ENCODE measurements at places on chromosomes 4 and X. TPM values are rescaled to one million over a fixed set of nuclear protein-coding genes. Genes with fewer than 3 reads are reported as not detected.

SATL1 gene
- not detected for polyA plus RNA-seq

GYG2 gene
- polyA plus RNA-seq, result 3.1 TPM

PDLIM3 gene
- polyA plus RNA-seq, result 146 TPM

VCX3A gene
- 0.10 TPM for polyA plus RNA-seq

PRPS2 gene
- polyA plus RNA-seq, result 105 TPM

CSAG3 gene
- polyA plus RNA-seq, result not detected

HHIP gene
- polyA plus RNA-seq, result 1.1 TPM

DNA sequence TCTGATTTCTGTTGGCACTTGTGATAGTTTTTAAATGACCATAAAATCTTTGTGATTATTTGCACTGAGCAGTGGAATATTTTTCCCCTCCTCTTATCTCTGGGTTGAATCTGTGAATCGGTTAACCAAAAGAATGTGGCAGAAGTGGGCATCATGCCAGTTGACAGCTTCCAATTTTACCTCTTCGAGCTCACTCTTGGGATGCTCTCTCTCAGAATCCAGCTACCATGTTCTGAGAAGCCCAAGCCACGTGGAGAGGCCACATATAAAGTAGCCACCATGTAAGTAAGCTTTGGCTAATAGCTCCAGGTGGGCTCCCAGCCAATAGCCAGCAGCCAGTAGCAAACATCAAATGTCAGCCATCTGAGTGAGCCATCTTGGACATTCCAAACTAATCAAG is 12.9 kb upstream of the WDR19 start:
- no peak for DNase-seq

GRCh38 chr4:114103908-114104307 is 124.5 kb upstream of the ARSJ start:
- DNase-seq, result no peak

DNA sequence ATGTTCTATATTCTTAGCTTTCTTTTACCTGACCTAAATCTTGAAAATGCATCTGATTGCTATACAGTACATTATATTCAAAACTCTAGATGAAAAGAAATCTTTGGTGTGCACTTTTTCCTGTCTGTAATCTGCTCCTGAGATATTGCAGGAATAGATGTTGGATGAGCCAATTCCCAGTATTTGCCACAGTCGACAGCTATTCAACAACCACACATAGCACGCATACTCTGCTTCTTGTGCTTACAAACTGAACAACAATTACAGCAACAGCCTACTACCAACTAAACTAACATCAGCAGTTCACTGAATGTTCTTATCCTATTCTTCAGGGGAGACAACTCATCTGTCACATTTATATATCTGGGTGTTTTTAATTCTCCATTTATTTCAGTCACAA is 573.9 kb upstream of the GRID2 start:
- DNase-seq, result no peak

GRCh38 chr4:160129439-160129838 is 1026.6 kb downstream of the RAPGEF2 start:
- DNase-seq, result no peak

GRCh38 chrX:10854594-10854993 is 234.2 kb upstream of the MID1 start:
- no peak for DNase-seq

DNA sequence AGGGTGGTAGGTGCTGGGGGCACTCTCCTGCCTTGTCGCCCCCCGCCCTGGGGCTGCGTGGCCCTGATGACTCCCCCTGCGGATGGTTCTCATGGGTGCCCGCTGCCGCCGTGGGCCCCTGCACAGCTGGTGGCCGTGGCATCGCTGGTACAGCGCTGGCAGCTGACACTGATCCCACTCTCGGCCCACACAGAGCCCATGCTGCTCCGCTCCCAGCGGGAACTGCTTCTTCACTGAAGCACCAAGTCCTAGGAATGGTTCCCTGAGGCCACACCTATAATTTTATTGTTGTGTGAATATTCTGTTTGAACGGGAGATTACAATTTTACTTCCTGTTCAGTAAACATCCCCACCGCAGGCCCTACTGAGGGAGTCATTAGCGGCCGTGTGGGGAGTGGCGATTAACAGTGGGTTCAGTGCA is 138.6 kb upstream of the NKX1-1 start:
- DNase-seq, result no peak

- DNase-seq, result no peak
Observed at GRCh38 chr4:80361329-80361900, 25.9 kb downstream of the CFAP299 start.

DNA sequence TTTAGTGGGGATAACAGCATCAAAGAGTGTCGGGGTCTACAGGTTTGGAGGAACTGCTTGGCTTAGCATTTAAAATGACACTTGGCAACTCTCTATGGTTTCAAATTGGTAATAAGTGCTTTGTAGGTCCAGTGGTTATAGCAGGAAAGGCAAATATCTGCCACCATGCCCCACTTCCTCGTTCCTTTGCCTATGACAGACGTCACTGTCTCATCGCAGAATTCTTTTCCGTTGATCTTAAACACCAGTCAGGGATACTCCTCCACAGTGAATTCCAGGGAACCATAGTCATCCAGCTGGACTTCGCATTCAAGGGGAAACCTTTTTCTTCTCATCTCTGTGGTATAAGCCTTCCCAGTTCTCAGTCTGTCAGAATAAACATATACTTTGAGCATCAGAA is 319.1 kb downstream of the GPAT3 start:
- DNase-seq, result no peak

DNA sequence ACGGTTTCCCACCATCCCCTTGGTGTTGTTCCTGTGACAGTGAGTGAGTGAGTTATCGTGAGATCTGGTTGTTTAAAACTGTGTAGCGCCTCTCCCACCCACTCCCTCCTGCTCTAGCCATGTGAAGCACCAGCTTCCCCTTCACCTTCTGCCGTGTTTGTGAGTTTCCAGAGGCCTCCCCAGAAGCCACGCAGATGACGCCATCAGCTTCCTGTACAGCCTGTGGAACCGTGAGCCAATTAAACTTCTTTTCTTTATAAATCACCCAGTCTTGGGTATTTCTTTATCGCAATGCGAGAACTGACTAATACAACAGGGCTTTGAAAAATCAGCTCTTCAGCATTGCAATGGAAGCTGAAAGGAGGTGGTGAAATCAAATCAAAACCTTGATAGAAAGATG is 50.0 kb downstream of the FGFBP1 start:
- no peak for DNase-seq

Measured in ovary (tissue), 10 donors.